ENCODE measurements at places on chromosomes 13 and 19.

DNA sequence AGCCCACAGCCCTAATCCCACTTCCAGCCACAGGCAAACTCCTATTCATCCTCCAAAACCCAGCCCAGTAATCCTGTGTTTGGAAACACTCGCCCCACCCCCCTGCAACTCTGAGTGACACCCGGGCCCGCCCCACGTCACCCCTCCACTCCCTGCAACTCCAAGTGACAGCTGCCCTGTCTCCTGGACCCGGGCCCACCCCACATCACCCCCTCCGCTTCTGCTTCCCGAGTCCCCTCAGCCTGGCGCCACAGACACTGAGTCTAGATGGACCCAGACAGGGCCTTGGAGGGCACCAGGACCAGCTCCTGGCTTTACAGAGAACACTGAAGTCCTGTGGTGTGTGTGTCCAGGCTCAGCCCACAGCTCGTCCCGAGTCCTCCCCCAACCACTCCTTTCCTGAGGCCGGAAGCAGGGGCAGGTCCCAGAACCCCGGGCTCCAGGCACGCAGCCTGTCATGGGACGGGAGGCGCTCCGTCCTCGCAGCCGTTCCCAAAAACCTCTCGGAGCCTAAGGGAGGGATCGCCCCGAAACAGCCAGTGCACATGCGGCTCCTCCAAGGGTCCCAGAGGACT lies 7.7 kb downstream of the REXO1 start:
- no peak for DNase-seq

GRCh38 chr13:23320926-23321534 lies 112.5 kb downstream of the SACS start:
- DNase-seq, result no peak

DNA sequence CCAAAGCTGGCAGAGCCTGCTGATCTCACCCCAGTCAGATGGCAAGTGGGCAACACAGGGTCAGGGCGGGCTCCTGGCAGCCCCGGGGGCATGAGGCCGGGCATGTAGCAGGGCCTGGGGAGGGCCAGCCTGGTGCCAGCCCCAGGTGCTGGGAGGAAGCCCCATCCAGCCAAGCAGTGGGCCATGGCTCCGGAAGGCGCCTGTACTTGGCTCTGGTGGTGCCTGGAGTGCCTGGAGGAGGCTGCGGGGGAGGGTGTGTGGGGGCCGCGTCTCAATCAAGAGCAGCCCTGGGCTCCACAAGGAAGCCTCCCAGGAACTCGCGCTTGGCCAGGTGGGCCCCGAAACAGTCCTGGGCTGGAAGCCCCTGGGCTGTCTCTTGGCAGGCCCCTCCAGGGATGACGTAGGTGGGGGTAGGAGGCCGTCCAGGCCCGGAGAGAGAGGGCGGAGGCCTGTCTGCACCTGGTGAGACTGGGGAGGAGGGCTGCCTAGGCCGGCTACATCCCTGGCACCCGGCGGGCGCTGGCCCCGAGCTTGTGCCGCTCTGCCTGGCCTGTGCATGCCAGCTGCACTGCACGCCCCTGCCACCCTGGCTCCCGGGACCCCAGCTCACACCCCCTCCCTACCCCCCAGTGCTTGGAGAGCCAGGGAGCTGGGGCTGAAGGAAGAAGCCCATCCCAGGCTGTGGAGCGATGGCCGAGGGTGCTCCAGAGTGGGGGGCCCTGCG lies 45.9 kb downstream of the COMP start:
- no peak for DNase-seq

- no peak for DNase-seq
These were observed 514 bp downstream of the PRKACA start for GRCh38 chr19:14116918-14117578.

- DNase-seq, result no peak
These were observed 47.0 kb downstream of the PCDH9 start for GRCh38 chr13:67183151-67183550.

- DNase-seq, result no peak
These were observed 1.2 kb upstream of the SLC25A42 start for GRCh38 chr19:19062454-19063182.

DNA sequence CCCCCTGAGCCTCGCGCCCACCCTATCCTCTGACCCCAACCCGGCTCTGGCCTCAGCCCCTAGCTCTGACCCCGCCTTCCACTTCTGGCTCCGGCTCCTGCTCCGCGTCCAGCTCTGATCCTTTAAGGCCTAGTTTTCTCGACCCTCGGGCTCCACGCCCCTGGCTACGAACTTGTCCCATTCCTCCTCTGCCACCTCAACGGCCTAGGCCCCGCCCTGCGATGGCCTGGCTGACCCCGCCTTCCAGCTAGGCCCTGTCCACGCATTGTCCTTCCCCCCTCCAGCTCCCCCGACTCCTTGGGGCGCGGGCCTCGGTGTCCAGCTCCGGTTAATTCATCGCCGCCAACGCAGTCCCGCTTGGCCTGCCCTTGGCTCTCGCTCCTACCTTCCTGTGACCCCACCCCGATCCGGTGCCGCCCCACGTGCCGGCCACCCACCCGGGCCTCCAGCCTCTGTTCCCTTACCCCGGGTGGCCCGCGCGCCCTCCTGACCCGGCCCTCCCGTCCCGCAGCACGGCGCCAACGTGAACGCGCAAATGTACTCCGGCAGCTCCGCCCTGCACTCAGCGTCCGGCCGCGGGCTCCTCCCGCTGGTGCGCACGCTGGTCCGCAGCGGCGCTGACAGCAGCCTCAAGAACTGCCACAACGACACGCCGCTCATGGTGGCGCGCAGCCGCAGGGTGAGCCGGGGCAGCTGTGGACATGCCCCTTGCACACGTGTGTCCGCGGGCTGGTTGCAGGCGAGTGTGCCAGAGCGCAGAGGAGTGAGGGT lies 9.4 kb downstream of the BCL3 start:
- DNase-seq, result no peak

DNA sequence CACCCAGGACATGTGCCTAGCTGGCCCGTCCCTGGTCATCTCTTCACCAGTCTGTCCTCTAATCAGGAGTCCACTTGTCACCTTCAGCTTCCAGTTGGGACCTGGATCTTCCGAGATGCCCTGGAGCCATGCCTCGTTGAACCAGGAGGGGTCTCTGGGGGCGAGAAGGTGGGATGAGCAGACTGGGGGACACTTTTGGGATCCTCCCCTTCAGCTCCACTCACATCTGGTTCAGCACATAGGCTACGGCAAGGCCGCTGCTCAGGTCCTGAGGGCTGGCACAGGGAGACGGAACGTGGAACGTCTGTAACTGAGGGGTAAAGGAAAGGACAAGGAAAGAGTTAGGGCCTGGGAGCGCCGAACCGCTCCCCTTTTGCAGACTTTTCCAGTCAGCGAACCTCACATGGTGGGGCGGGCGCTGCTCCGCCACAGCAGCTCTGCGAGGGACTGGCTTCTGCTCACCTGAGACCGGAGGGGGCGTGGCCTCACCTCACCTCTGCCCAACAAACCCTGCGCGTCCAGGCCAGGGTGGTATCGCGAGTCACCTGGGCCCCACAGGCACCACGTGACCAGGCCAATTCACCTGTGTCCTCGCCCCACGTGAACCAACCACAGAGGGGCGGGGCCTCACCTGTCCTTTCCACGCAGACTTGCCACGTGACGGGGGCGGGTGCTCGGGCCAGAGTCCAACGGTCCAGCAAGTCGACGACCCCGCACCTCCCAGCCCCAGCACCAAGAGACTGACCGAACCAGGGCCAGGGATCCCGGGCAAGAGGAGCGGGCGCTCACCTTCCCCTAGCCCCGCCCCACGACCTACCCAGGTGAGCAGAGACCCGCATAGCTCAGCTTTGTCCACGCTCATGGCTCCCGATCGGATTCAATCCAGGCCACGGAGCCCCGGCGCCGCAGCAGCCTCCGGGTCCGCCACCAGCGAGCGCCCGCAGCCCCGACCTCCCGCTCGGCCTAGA lies at the start of gene HOOK2:
TSS of gene HOOK2 (minus strand) at position 965 of the 968 bp plus-strand sequence. CDS start at position 862, 103 bp downstream.
- DNase-seq, result no peak

DNA sequence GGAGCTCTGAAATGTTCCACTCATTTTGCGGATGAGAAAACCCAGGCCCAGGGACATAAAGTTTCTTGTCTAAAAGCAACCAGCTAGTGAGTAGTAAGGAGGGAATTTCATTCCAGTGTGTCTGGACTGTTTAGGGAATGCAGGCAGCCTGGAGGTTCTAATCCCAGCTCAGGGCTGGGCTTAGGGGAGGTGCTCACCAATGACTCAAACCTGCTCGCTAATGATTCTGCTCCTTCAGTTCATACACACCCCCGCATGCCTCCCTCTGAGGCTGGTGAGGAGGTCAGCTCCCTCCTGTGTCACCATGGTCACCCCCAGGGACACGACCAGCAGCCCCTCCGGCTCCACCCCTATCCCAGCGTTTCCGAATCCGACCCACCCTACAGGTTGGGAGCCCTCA lies 34.6 kb downstream of the CYP4F2 start:
- no peak for DNase-seq

- peak; percentile 31 for DNase-seq
These were observed 199.4 kb downstream of the USP12 start for GRCh38 chr13:26971990-26972887.

GRCh38 chr13:73935991-73936390 lies 198.2 kb downstream of the KLF12 start:
- DNase-seq, result no peak

DNA sequence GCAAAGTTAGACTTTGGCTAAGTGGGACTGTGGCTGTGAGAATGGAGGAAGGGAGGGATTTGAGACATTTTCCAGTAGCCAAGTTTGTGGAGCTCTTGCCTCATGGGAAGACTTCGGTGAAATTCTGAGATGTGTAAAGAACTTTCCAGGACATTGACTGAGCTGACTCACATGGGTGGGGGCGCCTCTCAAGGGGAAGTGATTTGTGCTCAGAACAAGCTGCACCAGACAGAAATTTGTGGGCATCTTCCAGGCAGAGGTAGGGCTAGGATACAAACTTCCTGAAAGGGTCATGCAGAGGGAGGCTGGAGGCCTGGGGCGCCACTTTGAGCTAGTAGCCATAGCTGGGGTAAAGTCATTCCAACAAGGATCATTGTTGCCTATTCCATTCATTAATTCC lies 9.8 kb upstream of the SIGLEC10 start:
- peak; percentile 70 for DNase-seq

DNA sequence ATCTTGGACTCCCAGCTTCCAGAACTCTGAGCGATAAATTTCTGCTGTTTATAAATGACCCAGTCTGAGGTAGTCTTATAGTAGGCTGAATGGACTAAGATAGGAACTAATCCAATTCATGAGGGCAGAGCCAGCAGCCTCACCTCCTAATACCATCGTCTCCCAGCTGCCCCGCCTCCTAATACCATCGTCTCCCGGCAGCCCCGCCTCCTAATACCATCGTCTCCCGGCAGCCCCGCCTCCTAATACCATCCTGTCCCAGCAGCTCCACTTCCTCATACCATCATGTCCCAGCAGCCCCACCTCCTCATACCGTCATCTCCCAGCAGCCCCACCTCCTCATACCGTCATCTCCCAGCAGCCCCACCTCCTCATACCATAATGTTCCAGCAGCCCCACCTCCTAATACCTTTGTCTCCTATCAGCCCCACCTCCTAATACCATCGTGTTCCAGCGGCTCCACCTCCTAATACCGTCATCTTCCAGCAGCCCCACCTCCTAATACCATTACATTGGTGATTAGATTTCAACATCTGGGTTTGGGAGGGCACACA lies 2.4 kb upstream of the ARGLU1 start:
- peak; percentile 52 for DNase-seq

- no peak for DNase-seq
These were observed 244.6 kb downstream of the B3GLCT start for GRCh38 chr13:31444266-31444856.

GRCh38 chr13:111595276-111595675 lies 274.8 kb downstream of the TEX29 start:
- DNase-seq, result no peak

All from suppressor macrophage (primary cell).